ENCODE measurements at places on chromosomes 3 and 15.
A peak's percentile ranks its signal among the peaks of the same experiment; 100 is the strongest.

- DNase-seq, result peak; percentile 87
These were observed at the start of gene CLDN11 for GRCh38 chr3:170418422-170419398. Gene CLDN11 (plus strand): TSS chr3:170418868. CDS start chr3:170419067, 199 bp downstream.

DNA sequence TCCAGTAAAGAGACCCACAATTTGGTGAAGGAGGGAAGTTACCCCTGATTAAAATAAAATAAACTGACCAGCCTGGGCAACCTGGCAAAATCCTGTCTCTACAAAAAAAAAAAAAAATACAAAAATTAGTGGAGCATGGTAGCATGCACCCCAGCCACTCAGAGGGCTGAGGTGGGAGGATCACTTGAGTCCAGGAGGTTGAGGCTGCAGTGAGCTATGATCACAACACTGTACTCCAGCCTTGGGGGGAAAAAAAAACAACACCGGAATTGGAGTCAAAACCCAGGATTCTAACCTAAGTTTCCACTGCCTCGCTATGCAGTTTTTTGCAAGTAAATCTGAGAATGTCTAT lies 22.5 kb downstream of the DCAF1 start:
- DNase-seq, result no peak

DNA sequence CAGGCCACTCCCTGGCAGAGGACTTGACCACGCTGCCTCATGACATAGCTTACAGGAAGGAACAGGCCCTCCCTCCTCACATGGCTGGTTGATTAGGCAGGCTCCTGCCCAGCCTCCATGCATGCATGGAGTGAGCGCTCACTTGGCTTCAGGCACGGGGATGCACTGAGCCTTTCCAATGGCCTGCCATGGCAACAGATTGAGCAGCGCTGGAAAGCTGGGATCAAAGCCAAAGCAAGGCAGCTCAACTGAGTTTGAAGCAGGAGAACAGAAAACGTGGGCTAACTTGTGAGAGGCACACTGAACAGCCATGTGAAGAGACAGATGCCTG lies 5.9 kb upstream of the GRAMD2A start:
- DNase-seq, result peak; percentile 96

DNA sequence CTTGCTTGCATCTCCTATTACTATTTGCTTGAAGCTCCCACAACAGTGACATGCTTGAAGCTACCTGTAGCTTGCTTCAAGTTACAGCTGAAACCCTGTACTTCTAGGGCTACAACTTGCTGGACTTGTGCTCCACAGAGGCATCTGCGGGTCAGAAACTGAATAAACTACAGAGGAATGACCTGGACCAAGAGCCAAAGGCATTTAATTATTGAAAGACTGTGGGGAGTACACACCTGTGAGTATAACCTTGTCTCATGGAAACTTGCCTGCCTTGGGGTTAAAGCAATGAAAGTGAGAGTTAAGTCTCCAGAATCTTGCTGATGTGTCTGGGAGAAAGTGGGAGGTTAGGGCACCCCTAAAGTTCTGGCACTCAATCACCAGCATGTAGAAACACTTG lies 69.8 kb downstream of the UMPS start:
- DNase-seq, result no peak

DNA sequence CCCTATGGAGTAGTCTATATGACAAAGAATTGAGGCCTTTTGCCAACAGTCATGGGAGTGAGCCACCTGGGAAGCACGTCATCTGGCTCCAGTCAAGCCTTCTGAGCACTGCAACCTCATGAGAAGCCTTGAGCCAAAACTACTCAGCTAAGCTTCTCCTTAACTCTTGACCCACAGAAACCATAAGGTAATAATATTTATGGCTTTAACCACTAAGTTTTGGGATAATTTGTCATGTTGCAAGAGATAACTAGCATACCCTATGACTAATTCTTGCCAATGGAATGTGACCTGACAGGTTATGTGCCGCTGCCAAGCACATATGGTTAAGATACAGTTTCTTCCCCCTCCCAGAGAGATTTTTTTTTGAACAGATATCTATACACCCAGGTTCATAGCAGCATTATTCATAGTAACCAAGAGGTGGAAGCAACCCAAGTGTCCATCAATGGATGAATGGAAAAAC lies 11.8 kb upstream of the SLC6A11 start:
- no peak for DNase-seq

DNA sequence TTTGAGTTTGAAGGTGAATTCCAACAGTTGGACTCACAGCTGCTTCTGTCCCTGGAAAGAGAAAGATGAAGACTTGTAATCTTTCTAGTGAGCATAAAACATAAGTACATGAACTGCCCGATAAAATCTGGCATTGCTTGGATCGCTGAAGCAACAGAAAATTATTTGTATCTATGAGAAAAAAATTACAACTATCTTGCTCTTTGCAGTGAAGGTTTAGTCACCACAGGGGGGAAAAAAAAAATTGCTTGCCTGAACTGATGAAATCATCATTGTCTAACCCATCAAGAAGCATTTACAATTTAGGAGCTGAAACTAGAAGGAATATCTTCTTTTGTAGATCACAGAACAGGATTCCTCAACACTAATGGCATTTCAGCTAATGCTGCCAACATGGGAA lies 20.0 kb downstream of the TMEM207 start:
- no peak for DNase-seq

DNA sequence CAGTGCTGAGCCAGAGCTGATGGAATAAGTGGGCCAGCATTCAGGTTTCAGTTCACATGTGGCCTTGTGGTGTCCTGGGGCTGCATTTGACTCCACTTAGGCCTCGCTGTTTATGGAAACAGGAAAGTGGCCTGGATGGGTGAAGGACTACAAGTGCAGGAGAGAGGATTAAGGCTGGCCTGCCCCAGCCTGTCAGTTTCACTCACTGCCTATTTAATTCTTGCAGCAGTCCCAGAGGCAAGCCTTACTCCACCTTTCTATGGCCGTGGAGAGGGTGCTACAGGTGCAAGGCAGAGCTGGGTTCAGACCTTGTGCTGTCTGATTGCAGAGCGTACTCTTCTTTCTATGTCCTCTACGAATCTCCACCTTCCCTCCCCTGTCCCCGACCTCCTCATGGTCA lies 37.7 kb downstream of the ABHD17C start:
- no peak for DNase-seq

- no peak for DNase-seq
These were observed 3.1 kb downstream of the OXSR1 start for GRCh38 chr3:38168151-38169026.

DNA sequence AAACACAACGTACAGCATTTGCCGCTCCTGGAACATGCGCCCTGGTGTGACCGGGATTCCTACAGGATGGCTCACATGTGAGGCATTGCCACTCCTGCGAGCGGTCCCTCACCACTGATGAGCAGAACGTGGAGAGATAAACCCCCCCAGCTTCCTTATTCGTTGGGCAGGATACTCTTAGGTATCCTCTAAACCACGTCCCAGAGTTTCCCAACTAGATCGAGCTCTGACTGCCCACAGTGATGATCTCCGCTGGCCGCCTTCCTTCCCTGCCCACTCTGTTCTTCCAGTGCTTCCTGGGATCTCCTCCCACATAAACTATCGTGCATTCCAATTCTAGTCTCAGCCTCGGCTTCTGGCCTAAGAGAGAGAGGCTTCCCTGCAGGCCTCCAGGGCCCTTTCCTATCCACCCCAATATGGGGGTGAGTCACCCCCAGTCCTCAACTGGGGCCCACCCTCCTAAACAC lies 91.8 kb downstream of the TOP2B start:
- no peak for DNase-seq

DNA sequence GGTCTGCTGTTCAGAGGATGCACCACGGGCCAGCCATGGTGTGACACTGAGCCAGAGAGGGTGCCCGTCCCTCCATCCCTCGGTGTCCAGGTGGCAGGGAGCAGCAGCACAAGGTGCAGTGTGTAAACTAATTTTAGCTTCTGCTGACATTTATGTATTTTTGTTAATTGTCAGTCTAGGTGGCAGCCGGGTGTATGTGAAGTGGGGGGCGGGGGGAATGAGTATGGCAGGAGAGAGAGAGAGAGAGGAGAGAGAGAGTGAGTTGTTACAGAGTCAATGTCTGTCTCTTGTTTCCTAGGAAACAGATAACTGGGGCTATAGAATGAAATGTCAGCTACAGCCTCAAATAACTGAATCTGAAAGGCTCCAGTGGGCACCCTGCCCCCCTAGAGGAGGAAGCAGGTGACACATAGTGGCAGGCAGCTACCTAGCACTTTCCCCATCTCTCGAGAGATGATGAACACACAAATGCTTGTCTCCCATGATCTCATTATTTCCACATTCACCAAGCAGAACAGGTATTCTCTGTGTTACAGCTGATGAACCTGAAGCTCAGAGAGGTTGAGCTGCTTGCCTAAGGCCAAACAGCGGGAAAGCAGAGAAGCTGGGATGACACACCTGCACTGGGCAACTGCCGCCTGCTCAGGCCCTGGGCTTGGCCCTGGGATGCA lies 24.7 kb downstream of the RASGRF1 start:
- peak; percentile 31 for DNase-seq

- no peak for DNase-seq
These were observed 58.9 kb upstream of the GOLGA8J start for GRCh38 chr15:30023798-30024295.

DNA sequence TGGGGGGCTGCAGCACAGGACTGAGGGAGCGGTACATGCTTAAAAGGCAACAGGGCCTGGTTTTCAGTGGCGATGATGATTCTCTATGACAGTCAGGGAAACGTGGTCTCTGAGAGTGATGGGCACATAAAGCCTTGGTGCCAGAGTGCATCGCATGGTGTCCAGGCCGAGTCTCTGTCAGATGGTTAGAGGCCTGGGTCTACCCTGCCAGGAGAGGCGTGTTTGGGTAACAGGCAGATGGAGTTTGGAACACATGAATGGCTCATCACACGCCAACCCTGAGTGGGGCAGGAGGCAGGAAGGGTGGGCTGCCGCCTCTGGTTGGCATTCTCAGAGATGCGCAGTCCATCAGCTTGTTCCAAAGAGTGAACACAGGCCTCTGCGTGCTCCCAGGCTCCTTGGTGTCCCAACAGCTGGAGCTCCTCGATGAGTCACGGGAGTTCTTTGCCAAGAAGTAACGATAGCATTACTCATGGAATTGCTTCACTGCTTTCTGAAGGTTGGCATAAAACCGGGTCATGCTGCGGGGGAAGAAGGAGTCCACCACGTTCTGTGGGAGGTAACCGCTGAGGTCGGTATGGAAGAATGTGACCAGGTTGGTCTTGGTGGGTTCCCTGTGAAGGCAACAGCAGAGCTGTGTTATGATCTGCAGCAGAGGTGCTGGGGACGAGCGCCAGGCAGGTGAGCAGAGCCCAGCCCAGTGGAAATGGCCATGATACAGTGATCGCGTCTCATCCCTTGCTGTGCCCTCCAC lies 11.0 kb downstream of the STARD5 start:
- peak; percentile 79 for DNase-seq

- DNase-seq, result no peak
These were observed 11.4 kb downstream of the CHRD start for GRCh38 chr3:184391266-184391665.

DNA sequence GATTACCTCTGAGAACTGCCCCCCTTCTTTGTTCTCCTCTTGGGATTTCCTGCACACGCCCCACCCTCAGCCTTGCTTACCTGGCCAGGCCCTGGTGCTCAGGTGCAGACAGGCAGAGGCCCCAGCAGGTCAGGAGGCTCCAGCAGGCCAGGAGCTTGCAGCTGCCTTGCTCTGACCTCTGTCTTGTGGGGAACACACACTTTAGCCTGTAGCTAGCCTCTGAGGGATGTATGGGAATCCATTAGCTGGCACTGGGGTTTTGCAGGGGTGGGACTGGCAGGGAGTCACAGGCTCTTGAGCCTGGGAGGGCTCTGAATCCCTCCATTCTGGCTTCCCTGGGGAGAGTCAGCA lies 2.7 kb downstream of the SMAD6 start:
- no peak for DNase-seq

- no peak for DNase-seq
These were observed 14.4 kb downstream of the ATP13A3 start for GRCh38 chr3:194472290-194472920.

DNA sequence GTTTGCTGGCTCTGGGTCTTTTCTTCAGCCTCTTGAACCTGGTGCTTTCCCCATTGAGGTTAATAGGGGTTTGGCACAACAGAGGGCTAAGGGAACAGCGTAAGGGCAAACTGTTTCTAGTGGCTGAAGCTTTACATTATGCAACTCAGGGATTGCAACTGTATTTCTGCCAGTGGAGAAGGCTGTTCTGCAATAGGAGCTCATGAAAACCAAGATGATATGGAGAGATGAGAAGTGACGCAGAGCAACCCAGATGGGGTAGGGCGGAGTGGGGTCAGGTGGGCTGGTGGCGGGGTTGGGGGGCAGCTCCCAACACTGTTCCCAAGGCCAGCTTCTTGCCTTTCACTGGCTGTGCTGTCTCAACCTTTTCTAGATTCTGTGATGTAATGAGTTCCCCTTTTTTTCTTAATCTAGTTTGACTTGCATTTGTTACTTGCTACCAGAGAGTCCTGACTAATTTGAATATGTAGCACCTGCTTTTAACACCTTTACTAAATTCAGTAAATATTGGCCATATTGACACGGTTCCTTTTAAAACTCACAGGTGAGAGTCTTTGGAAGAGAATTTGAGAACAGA lies 7.2 kb downstream of the GXYLT2 start:
- no peak for DNase-seq

GRCh38 chr3:186670155-186670554 lies 4.3 kb downstream of the HRG start:
- no peak for DNase-seq

- peak; percentile 40 for DNase-seq
These were observed 76.2 kb downstream of the LARS2 start for GRCh38 chr3:45464336-45465170.

DNA sequence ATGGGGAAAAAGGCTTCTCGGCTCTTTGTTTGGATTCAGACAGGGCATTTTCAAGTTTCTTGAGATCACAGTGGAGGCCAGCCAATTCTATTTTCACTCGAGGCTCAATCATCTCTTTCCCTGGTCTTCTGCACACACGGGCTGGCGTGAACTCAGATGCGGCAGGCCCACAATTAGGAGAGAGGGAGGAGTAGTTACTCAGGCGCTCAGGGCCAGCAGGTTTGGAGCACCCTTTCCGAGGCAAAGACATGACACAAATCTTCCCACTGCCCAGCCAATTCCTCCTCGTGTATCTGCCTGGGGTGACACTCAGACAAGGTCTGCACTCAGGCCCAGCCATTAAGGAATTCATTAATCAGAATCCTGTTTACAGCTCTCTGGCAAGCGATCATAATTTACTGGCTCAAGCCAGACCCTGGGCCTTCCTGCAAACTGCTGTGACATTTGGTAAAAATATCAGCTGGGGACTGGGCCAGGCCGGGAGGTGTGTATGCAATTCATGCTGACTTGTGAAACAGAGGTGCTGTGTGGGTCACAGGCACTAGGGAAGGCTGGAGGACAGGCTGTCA lies 68.1 kb upstream of the TLE3 start:
- DNase-seq, result no peak

GRCh38 chr3:124858275-124858674 lies 28.9 kb downstream of the ITGB5 start:
- no peak for DNase-seq

GRCh38 chr3:48405343-48405881 lies 24.5 kb downstream of the PLXNB1 start:
- DNase-seq, result peak; percentile 16

- DNase-seq, result peak; percentile 51
These were observed 76.7 kb downstream of the BOC start for GRCh38 chr3:113287803-113288648.

- no peak for DNase-seq
These were observed 43.9 kb downstream of the P3H2 start for GRCh38 chr3:190076601-190077394.

- DNase-seq, result no peak
These were observed 47.4 kb upstream of the SMAD3 start for GRCh38 chr15:67018026-67018425.

Data from head of caudate nucleus (tissue), 42 donors.